ENCODE measurements at places on chromosomes 12 and 14. TPM values are rescaled to one million over a fixed set of nuclear protein-coding genes. Genes with fewer than 3 reads are reported as not detected.

The FOXG1 gene
- total RNA-seq, result not detected

The KRT79 gene
- total RNA-seq, result 0.19 TPM

GRCh38 chr12:110058875-110059615, 10.7 kb upstream of the C12orf76 start:
- DNase-seq, result no peak

GRCh38 chr12:132904718-132905328, 17.4 kb upstream of the CHFR start:
- peak; percentile 95 for DNase-seq

DNA sequence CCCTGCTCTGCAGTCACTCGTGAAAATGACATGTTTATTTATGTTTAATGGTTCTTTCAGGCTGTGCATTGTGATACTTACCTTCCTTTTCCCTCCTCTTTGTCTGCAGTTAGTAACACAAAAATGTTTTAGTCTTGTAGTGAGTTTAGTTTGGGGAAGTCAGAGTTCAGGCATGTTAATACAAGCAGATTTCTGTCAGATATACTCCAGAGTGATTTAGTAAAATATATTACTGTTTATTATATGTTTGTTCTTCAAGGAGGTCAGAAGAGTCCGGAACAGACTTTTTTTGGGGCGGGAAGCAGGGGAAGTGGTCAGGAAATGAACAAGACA, 28.7 kb downstream of the MSRB3 start:
- DNase-seq, result no peak

DNA sequence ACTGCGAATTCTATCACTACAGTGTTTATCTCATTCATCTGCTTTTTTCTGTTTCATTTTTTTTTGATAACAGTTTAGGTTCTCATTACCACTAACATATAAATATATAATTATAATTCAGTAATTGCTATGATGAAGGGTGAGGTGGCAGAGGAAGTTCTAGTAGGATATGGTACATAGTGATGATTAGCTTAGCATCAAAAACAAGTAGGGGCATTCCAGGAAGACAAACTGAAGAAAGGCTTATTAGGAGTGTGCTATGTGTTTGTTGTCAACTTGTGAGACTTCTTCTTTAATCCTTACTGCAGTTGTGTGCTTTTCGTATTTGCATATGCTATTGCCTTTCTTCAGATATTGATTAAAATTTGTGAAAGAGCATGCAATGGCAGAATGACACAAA, 20.6 kb downstream of the FUT8 start:
- no peak for DNase-seq

- DNase-seq, result no peak
These were observed 310.0 kb upstream of the DDHD1 start for GRCh38 chr14:53462931-53463778.

DNA sequence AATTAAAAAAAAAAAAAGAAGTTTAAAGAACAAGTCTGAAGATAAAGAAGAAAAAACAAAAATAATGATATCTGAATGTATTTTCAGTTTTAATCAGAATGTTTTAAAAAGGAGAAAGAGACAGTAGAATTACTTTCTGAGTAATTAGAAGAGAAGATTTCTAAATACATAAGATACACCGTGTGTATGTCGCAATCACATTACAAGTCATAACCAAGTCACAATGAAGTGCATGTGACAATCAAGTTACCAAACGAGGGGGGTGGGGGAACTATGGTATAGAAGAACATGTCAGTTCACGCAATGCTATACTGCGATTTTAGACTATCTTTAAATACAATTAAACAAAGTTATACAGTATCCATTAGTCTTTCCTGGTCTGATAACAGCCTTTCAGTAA, 1464.1 kb upstream of the FLRT2 start:
- DNase-seq, result no peak

All from activated T-cell treated with anti-CD3 and anti-CD28 coated beads, Interleukin-2, amount 50 U/mL, for 72 hours (primary cell).